Osteoblast (primary cell): ENCODE measurements at places on chromosomes 6 and 20. TPM values are rescaled to one million over a fixed set of nuclear protein-coding genes. Genes with fewer than 3 reads are reported as not detected.

The C6orf141 gene
- not detected in 2 replicates for total RNA-seq

The TAF11 gene
- 16.6 and 20.3 TPM in 2 replicates for total RNA-seq

The PTCHD4 gene
- 6.5 and 9.7 TPM in 2 replicates for total RNA-seq

The LTB gene
- 0.29 TPM in 1 of 2 replicates, not detected in the other for total RNA-seq

- H3K36me3 ChIP-seq, result peaks cover 92% of the 10 kb centered on the region
- H3K27me3 ChIP-seq, result no peaks in the 10 kb centered on the region
- DNase-seq, result no peak
- H3K4me1 ChIP-seq, result no peaks in the 10 kb centered on the region
Measured at GRCh38 chr20:25284131-25284601, 36.3 kb downstream of the PYGB start.

GRCh38 chr20:31718952-31719643 lies 3.6 kb downstream of the BCL2L1 start:
- H3K4me1 ChIP-seq, result peaks cover 61% of the 10 kb centered on the region
- H3K27me3 ChIP-seq, result no peaks in the 10 kb centered on the region
- no peak for DNase-seq
- H3K4me3 ChIP-seq, result peak overlapping the region; percentile 84

GRCh38 chr20:18904624-18905023 lies 91.0 kb downstream of the SCP2D1 start:
- H3K27ac ChIP-seq, result no peak overlapping the region
- DNase-seq, result no peak
- H3K36me3 ChIP-seq, result no peaks in the 10 kb centered on the region
- no peaks in the 10 kb centered on the region for H3K27me3 ChIP-seq
- H3K4me3 ChIP-seq, result no peak overlapping the region

DNA sequence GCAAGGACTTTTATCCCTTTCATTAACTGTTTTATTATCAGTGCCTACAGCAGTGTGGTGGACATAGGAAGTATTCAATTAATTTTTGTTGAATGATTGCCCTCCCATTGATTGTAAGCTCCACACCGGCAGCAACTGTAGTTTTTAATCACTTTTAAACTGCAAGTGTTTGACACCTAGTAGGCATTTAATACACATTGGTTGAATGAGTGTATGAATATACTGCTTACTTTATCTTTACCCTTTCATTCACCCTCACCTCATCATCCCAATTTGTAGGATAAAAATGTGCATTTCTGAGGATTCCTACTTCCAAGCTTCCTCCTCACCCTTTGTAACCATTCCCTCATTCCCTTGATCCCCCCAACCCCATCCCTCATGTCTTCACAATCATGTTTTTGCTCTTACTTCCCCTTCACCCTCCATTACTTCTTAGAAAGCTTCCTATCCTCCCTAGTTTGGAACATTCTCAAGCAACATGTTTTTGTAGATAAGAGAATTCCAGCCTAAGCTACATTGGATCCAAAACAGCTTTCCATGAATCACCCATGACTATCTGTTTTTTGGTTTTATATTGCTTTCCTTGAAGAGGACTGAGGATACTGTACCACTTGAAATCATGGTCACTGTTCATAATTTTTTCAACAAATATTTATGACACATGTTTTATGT lies 955 bp upstream of the SLC26A8 start:
- no peaks in the 10 kb centered on the region for H3K36me3 ChIP-seq
- H3K27ac ChIP-seq, result no peak overlapping the region
- H3K4me3 ChIP-seq, result no peak overlapping the region
- H3K27me3 ChIP-seq, result no peaks in the 10 kb centered on the region
- peak; percentile 90 for DNase-seq
